ENCODE measurements at places on chromosomes 7 and 10.

DNA sequence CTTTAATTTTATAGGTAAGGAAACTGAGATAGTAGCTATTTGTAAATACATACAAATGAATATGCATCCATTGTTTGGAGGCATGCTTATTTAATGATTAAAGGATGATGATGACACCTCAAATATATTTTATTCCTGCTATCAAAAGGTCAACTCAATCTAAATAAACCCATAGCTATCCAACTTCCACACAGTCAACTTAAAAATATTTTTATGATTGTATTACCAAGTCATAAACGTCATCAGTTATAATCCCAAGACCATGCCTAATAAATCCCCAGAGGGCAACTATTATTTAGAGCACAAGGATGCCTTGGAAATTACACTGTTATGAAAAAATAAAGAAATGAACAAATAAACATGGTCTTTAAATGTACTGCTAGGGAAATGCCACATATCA is 102.1 kb downstream of the MPP7 start:
- no peak for DNase-seq

DNA sequence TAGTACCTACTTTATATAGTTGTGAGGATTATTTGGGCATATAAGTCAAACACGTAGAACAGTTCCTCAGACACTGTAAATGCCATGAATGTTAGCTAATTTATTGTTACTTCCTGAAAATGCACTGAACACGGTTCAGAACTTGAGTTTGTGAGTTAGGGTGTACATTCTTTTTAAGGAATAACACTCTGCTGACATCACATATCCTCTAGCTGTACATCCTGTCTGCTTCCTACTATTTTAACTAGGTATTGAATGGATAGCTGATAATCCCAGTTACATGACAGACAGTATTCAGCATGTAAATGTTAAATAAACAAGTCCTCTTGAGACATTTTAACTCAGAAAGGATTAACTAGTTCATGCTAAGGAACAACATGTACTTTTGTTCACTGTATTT is 16.0 kb downstream of the SAMD8 start:
- DNase-seq = no peak

GRCh38 chr10:103833731-103834365 is 21.5 kb downstream of the SH3PXD2A start:
- DNase-seq = peak; percentile 63

GRCh38 chr10:79322616-79323543 is 24.4 kb upstream of the PPIF start:
- peak; percentile 62 for DNase-seq

DNA sequence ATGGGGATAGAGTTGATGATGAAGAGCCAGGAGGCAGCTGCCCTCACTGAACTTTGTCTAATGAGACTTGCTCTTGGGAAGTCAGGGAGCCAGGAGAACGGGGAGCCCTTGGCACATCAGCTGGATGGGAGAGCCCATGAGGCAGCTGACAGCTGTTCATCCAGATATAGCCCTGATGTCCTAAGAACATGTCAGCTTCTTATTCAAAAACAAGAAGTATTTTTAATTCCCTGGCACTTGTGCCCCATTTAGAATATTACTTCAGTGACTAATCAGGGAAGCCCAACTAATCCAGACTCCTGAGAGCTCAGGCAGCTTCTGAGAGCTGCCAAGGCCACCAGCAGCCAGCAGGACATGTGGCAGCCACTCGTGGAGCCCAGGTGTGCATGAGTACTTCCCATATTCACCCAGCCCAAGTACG is 363.4 kb downstream of the GRID1 start:
- peak; percentile 61 for DNase-seq

DNA sequence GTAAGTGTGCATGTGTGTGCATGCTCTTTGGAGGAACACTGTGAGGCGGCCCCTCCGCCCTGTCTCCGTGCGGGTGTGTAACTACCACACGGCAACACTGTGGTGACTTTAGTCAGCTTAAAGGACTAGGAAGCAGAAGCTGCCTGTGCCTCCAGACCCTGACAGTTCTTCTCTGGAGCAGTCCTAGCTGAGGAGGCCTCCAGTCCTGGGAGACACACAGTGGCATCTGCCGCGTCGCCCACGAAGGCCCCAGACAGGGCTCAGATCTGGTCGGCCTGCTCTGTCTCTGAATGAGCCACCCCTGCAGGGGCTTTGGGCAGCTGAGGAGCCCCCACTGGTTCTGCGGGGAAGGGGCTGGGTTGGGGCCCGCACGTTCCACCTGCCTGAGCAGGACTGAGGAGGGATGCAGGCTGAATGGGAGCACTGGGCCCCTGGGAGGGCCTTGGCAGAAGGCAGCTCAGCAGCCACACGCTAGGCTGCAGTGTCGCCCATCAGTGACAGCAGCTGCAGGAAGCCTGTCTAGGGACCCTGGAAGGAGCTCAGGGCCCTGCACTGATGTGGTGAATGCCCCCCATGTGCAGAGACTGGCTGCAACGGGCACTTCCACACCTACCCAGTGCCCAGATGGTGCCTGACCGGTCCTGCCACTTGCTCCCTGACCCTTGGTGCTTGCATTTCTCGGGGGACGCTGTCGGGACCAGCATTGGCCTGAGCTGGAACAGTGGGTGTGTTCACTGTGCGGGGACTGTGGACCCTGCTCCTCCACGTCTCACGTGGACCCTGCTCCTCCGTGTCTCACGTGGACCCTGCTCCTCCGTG is 27.3 kb upstream of the KNDC1 start:
- peak; percentile 14 for DNase-seq

DNA sequence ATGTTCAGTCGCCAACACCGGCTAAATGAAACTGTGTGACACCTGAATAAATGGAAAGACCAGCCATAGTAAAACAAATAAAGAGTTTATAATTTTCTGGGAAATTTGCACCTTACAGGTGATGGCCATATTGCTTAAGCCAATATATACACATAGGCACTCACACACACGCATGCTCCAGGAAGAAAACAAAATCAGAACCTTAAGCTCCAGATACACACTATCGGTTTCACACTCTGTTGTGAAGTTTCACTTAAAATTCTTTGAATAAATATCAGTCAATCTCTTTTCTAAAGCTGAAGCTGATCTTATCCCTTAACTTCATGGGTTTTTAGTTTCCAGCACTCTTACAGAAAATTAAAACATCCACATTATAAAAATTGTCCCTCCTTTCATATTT is 226.7 kb upstream of the MDFIC start:
- no peak for DNase-seq

DNA sequence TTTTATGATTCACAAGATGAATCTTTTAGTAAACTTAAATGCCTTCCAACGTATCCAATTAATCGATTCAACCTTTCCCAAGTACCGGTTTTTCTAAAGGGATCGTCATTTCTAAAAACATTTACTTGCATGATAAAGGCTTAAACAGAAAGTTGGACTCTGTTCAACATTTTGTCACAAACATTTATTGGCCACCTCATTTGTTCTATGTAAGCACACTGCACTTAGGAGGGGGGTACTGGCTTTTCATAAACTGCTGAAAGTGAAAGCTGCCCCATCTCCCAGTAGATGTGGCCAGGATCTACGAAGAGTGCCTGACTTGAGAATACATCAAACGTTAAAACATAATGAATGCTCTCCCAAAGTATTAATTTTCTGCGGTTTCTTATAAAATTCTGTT is 37.3 kb upstream of the LAMB4 start:
- no peak for DNase-seq

DNA sequence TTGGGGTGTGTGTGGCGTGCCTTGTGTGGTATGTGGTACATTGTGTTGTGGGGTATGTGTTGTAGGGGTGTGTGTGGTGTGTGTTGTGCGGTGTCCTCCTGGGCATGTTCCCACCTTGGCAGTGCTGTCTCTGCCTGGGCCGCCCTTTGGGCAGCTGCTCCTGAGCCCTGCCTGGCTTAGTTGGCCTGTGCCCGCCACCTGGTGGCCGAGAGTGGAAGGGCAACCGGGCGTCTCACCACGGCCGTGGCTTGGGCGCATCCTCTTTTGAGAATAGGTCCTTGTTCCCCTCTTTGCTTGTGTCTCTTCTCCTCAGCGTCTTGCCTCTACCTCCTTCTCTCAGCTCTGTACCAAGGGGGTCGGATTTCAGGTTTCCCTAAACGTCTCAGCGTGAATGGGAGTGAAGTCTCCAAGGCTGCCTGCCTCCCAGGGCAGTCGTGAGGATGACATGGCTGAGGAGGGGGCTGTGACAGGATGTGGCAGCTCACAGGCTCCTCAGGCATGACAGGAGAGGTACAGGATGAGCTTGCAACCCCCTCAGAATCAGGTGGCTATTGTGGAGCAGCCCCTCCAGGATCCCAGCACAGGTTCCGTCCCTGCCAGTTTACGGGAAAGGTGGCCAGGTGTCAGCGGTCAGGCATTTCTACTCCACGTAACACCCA is 98.4 kb upstream of the PODXL start:
- peak; percentile 94 for DNase-seq

GRCh38 chr7:3103614-3104398 is 60.1 kb upstream of the CARD11 start:
- DNase-seq = no peak

DNA sequence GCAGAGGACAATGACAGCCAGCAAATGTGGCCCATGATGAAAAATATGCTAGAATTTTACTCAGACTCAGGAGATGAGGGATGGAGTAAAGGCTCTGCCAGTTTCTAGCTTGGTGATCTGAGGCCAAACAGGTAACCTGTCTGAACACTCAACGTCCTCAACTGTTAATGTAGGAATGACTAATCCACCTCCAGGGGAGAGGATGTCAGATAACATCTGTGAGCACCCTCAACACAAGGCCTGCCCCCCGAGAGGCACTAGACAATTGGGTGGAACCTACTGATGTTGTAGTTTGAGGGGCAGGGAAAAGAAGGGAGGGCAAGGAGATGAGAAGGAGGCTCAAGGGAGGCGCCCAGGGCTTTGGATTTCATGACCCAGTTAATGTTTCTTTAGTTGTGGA is 445.1 kb downstream of the PLXNA4 start:
- no peak for DNase-seq

DNA sequence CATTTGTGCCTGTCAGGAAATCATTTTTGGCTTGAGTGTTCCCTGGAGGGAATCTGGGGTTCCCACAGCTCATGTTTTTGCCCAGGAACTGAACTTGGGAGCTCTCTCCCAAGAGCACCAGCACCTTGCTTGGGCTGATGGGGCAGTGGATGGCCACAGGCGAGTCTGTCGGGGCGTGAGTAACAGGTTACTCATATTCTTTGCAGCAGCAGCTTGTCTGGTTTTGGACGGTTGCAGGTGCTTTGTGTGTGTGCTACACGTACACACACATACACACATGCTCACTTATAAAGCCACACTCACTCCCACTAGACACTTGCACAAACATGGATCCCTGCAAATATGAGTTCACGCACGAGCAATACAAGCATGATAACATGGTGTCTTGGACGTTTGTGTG is 2.9 kb upstream of the PALD1 start:
- no peak for DNase-seq

- DNase-seq = no peak
Observed at GRCh38 chr10:103277713-103278536, 987 bp downstream of the INA start.

GRCh38 chr7:30503274-30504212 is 1.1 kb downstream of the GGCT start:
- DNase-seq = no peak

DNA sequence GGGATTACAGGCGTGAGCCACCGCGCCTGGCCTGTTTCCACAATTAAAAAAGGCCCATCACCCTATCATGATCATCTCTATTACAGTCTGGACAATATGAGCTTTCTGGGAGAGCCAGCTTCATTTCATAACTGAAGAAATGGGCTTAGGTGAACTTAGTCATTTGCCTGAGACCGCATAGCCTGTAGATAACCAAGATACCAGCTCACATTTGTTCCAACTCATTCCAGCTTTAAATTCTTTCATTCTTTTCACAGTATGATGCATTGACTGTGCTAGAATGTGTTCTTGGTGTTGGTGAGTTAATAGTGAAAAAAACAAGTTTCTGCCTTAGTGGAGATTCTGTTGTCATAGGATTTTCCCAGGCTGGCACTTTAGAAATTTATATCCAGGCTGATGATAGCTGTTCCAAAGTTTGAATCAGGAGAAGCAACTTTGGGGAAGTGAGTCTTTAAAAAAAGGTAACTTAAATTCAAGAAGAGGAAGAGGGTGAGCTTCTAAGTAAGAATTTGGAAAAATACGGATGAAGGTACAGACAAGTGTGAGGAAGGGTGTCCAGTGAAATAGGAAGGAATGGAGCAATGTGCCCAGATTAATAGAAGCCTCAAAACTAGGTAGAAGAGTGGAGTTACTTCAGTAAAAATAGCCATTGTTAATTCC is 2.1 kb upstream of the H2AZ2 start:
- no peak for DNase-seq

GRCh38 chr7:45699726-45700390 is 125.7 kb downstream of the ADCY1 start:
- DNase-seq = no peak

DNA sequence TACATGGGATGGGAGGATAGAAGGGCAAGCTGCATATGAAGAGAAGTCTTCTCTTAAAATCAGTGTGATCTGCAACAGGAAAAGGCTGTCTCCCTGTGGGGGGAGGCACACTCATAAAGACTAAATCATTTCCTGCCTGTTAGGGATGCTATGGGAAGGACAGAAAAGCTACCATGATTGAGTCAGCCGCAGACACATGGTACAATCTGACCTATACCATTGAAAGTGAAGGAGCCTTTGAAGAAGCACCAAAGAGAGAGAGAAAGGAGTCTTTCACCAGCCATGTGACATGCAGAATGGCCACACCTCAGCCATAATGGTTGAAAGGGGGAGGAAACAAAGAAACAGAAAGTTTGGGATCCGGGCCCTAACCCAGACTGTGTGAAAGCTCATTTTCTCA is 29.1 kb downstream of the NUDCD3 start:
- no peak for DNase-seq

DNA sequence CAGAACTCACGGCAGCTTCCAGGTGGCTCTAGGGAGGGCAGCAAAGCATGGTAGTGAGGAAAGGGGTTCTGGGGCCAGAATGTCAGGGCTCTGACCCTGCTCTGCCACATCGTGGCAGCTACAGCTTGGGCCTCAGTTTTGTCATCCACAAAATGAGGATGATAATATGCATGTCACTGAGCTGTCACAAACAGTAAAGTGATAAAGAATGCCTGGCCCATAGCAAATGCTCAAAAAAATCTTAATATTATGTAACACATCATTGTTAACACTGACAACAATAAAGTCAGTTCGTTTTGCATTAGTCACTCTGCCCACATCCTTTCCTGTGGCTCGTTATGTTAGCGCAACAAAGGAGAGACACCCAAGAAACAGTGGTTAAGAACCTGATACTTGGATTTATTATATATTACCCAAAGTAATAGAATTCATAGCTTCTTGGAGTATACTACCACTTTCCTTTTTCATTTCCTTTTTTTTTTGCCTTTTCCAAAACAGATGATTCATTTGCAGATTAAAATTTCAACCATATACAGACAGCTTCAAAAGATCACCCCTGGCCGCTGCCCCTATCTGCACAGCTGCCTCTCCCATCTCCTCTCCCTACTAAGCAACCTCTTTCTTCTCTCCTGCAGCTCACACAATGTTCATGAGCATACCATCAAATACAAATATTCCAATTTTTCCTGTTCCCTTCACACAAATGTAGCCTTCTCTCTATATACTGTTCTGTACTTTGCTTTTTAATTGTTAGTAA is 45.5 kb upstream of the DDC start:
- no peak for DNase-seq

GRCh38 chr10:96380821-96381220 is 22.0 kb upstream of the OPALIN start:
- no peak for DNase-seq

- DNase-seq = no peak
Observed at GRCh38 chr10:22317076-22317370, 835 bp downstream of the COMMD3 start.

GRCh38 chr7:64628192-64628591 is 37.7 kb upstream of the ZNF107 start:
- no peak for DNase-seq

- DNase-seq = no peak
Observed at GRCh38 chr7:95867309-95867708, 95.0 kb downstream of the DYNC1I1 start.

Data from left ventricle myocardium superior (tissue), 1 donor.